NCI-H774 (cell line): ENCODE measurements at places on chromosomes 2 and 18.

DNA sequence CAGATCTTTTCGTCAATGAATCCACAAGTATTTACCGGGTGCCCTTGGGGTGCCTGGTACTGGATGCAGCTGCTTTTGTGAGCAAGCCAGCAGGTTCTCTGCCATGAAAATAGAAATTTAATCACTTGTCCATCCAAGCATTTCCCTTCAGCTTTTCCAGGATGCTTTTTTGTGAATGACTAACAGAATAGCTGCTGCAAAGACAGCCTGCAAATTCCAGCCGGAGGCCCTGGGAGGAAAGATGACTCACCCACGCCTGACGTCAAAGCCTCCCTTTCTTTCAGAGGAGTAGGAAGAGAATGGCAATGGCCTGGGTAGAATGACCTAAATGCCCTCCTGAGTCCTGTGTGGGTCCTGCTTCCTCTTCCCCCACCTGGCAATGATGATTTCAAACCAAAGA lies 111.9 kb downstream of the AP1S3 start:
- peak; percentile 46 for DNase-seq

DNA sequence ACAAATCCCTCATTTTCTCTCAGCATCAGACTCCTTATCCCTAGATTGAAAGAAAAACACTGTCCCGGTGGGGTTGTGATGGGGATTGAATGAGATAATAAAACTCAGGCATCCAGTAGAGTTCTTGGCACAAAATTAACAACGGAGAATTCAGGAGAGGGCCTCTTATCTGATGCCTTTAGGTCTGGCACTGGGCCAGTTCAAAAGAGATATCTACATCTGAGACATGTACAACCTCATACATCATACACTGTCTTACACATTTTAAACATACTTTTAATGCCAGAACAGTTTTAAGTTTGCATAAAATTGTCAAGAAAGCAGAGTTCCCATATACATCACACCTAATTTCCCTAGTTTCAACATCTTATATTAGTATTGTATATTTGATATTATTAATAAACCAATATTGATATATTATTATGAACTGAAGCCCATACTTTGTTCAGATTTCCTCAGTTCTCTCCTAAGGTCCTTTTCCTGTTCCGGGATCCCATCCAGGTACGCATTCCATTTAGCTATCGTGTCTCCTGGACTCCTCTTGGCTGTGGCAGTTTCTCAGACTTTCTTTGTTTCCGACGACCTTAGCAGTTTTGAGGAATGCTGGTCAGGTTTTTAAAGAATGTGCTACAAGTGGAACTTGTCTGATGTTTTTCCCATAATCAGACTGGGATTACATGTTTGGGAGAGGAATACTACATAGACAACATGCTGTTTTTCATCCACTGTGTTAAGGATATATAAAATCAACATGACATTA lies 27.8 kb downstream of the NXPH2 start:
- no peak for DNase-seq

DNA sequence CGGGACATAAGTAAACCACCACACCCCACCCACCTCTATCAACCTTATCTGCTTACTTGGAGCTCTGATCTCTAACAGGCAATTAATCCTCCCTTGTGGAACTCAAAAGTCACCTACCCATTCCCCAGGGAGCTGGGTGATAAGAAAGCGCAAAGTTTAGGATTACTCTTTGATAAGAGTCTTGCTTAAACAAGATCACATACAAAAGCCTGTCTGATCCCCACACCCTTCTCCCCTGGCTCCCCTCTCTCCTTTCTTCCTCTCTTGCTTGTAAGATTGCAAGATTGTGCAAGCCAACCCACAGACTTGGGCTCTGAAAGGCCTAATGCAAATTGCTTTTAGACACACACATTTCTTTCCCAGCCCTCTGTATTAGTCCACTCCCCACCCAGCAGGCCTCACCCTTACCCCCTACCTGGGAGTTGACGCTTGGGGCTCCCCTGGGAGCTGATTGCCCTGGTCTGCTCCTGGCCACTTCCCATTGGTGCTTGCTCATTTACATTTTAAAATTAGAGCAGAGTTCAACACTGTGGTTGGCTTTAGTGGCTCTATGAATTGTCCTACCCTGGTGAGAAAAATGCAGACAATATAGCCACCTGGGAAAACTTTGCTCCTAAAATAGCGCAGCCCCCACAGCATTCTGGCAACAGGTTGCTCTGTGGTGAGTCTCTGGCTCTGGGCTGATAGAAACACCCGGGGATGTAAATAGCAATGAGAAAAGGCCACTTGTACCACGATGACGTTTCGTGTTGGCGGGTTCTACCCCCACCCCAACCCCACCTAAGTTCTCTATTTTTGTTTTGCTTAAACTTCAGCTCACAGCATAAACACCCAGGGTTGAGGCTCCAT lies 92.8 kb upstream of the MSH2 start:
- DNase-seq: no peak

DNA sequence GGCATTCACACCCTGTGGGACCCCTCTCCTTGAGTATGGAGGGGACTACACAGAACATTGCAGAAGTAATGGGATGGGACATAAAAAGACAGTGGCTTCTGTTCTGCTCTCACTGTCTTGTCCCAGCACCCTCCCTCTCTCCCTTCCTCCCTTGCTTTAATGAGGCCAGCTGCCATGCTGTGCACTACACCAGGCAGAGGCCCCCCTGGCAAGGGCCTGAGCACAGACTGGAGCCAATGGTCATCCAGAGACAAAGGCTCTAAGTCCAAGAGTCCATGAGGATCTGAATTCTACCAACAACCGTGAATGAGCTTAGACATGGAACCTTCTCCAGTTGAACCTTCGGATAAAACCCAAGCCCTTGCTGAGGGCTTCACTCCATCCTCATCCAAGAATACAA lies 263.0 kb downstream of the NDUFA10 start:
- DNase-seq: no peak

GRCh38 chr2:118477111-118477862 lies 370.2 kb downstream of the EN1 start:
- no peak for DNase-seq

DNA sequence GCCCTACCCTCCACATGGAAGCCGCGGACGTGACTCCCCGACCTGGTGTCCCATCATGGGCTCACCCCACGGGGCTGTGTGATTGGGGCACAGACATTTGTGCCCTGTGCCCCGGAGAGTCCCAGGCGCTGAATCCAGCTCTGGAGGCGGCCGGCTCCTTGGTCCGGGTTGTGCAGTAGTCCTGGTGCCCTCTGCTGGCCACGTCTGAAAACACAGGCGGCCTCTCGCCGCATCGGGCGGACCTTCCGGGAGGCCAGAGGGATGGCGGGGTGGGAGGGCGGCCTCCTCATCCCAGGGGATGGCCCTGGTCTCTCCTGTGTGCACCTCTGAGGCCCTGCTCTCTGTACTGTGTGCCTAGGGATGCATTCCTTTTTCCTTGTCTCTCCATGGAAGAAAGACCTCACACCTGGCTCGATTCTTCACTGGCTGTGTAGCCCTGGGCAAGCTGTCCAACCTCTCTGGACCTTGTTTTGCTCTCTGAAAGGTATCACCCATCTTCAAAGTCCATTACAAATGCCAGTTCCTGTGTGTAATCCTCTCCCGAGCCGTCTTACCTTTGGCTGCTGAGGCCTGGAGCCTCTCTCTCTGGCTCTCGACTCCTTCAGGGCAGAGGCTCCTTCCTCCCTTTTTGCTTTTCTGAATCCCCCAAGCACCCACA lies 27.6 kb downstream of the CELF4 start:
- no peak for DNase-seq

GRCh38 chr18:64330931-64331330 lies 182.0 kb upstream of the LINC00305 start:
- DNase-seq: no peak

- DNase-seq: no peak
These were observed 223.7 kb upstream of the TRIB2 start for GRCh38 chr2:12493031-12493513.

DNA sequence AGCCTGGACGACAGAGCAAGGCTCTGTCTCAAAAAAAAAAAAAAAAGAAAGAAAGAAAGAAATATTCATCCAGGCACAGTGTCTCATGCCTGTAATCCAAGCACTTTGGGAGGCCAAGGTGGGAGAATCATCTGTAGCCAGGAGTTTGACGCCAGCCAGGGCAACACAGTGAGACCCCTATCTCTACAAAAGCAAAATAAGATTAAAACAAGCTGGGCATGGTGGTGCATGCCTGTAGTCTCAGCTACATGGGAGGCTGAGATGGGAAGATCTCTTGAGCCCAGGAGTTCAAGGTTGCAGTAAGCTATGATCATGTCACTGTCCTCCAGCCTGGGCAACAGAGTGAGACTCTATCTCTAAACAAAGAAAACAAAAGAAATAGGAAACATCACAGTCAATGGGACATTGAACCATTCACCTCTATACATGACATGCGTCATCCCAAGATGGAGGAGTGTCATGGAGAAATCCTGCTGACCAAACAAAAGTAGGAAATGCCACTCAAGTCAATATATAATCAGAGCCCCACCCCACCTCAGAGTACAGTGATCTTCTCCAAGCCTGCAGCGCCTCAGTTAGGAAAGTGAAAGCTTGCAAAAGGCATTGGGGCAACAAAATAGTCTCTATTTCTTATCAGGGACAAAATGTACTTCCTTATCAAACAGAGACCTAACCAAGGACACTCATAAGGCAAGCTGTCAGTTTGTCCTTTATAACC lies 9.8 kb downstream of the FEV start:
- no peak for DNase-seq

- DNase-seq: no peak
These were observed 223.5 kb downstream of the UBE2E3 start for GRCh38 chr2:181203916-181204315.

GRCh38 chr2:98895901-98896300 lies 40.1 kb downstream of the CRACDL start:
- DNase-seq: no peak

- no peak for DNase-seq
These were observed 339.2 kb downstream of the ARHGAP15 start for GRCh38 chr2:143468341-143468888.

GRCh38 chr2:2777213-2777612 lies 446.1 kb upstream of the MYT1L start:
- no peak for DNase-seq

GRCh38 chr2:112229348-112229747 lies 25.5 kb downstream of the ZC3H8 start:
- DNase-seq: no peak

GRCh38 chr2:73964223-73964622 lies 20.5 kb upstream of the TET3 start:
- no peak for DNase-seq

GRCh38 chr18:3060667-3061580 lies 48.0 kb upstream of the LPIN2 start:
- no peak for DNase-seq

DNA sequence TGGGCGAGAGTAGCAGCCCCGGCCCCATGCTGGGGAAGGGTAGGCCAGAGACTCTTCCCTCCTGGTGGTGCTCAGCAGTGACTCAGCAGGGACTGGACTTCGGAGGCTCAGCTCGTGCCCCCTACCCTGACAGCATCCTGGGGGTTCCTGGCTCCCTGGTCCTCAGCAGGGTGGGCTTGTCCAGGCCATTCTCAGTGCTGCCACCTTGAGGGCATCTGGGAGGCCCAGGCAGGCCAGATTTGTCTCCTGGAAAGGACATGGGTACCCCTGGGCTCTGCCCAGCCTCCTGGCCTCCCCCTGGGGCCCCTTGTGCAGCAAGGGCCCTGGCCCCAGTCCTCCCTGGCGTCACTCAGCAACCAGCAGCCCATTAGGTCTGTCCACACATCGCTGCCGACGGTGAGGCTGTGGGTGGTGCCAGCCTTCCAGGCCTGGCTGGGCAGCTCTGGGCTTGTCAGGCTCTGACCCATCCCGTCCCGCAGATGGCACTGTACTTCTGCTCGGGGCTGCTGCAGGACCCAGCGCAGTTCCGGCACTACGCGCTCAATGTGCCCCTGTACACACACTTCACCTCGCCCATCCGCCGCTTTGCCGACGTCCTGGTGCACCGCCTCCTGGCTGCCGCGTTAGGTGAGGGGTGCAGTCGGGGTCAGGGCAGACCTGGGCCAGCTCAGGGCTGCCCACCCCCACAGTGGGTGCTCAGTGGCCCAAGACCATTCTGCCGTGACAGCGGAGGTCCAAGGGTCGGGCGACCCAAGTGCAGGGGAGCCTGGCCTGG lies 45.0 kb upstream of the ALPP start:
- no peak for DNase-seq

DNA sequence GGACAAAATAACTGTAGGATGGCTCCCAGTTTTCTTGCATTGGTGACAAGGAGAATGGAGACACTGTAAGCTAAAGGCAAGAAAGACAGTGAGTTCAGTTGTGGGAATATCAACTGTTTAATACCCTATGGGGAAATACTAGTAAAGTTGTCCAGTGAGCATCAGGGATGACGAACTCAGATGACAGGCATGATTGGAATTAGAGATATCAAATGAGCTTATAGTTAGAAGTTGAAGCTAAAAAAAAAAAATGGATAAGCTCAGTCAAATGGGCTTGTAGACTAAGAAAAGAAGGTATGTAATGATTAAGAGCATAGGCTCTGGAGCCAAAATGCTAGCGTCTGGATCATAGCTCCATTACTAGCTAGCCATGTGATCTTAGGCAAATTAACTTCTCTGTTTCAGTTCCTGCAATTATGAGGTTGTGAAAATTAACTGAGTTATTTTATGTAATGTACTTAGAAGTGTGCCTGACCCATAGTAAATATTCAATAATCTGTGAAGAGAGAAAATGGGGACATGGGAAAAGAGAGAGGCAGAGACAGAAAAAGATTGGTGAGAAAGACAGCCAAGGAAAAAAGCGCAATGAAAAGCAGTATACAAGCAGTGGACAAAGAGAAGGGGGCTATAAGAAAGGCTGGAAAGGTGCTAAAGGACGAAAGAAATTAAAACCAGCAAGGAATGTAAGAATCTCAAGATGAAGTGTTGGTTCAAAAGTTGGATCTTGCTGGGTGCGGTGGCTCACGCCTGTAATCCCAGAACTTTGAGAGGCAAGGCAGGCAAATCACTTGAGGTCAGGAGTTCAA lies 95.7 kb upstream of the SLC39A10 start:
- DNase-seq: no peak

DNA sequence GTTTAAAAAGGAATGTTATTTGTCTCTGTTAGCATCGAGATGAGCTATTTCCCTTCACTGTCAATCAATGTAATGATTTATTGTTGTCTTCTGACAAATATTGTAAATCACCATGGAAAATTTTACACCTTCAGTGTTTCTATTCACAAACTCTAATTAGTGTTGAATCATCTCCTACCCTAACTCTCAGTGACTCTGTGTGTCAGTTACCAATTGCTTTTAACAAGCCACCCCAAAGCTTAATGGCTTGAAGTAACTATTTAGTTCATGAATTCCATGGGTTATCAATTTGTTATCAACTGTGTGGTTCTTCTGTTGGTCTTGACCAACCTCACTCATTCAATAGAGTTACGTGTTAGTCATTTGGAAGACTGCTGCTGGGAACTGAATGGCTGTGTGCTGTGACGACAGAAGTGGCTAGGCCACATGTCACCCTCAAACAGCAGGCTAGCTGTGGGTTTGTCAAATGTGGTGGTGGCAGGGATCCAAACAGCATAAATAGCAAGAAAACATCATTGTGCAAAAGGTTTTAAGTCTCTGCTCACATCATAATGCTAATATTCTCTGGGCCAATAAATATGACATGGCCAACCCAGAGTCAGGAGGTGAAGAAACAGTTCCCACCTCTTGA lies 910.8 kb upstream of the CDH2 start:
- no peak for DNase-seq

- no peak for DNase-seq
These were observed 25.4 kb upstream of the ST3GAL5 start for GRCh38 chr2:85913884-85914881.
